NB4 (cell line): ENCODE measurements at places on chromosomes 5 and 9.

DNA sequence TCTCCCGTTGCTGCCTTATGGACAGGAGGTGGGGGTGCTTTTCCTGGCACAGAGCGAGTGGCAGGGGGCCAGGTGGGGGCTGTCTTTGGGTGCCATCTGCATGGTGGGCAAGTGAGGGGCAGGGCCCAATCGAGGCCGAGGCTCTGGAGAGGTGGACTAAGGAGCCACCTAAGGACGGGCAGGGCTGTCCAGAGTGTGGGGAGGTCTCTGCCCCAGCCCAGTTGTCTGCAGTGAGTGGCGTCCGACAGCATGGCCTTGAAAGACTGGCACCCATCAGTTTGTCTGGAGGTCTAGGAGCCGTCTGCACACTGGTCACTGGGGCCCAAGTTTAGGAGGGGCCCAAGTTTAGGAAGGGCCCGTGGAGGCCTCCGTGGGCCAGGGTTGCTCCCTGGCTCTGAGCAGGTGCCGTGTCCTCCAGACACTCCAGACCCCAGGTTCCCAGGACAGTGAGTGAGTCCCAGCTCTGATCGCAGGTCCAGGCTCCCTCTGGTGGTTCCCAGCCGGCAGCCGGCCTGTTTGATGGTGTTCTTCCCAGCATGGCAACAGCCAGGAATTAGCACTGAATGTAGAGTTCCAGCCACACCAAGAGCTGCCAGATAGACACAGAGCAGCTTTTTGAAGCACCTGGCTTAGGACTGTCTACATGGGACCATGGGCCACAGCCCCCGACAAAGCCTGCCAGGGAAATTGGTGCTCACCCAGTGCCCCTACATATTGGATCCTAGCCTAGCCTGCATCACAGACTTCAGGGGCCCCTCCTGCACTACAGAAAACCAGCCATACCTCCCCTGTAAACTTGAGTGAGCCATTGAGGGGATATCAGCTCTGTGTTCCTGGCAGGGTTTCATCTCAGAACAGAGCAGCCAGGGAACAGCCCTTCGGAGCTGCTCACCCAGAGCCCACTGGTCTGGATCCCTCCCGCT lies 120.9 kb downstream of the WNK2 start:
- DNase-seq, result peak; percentile 42

GRCh38 chr9:138046641-138047301 lies 169.2 kb downstream of the CACNA1B start:
- DNase-seq, result no peak

DNA sequence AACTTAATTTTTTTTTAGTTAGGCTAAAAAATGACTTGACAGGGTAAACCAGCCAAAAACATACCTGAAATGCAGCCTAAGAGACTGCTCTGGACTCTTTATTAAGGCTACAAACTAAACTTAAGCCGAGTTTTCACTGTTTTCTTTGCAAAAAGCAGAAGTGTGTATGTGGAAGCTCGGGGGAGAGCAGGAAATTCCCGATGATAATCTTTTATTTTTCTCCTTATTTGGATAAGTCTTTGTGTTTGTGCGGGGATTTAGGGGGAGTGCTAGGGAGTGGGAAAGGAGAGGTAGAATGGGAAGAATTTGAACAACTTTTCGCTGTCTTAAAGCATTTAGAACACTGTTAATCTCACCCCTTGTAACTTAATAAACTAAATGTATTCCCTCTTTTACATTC lies 30.7 kb upstream of the GPR21 start:
- no peak for DNase-seq

GRCh38 chr9:35905912-35906679 lies at the start of gene HRCT1:
HRCT1 (plus strand) TSS chr9:35906202; CDS start chr9:35906288, 86 bp downstream.
- no peak for DNase-seq
